ENCODE measurements at places on chromosomes 4 and X. TPM values are rescaled to one million over a fixed set of nuclear protein-coding genes. Genes with fewer than 3 reads are reported as not detected.

The COX7B2 gene
- total RNA-seq = not detected

The PABPC1L2B gene
- not detected for total RNA-seq

The NPY2R gene
- total RNA-seq = not detected

The TACR3 gene
- 1.1 TPM for total RNA-seq

The F11 gene
- total RNA-seq = not detected

GRCh38 chr4:134024251-134024650 lies 177.3 kb downstream of the PABPC4L start:
- no peak for DNase-seq
- no peak overlapping the region for H3K4me3 ChIP-seq
- no peaks in the 10 kb centered on the region for H3K36me3 ChIP-seq
- no peaks in the 10 kb centered on the region for H3K27me3 ChIP-seq
- no peak overlapping the region for H3K27ac ChIP-seq

- peaks cover 31% of the 10 kb centered on the region for H3K4me1 ChIP-seq
- H3K36me3 ChIP-seq = no peaks in the 10 kb centered on the region
- H3K4me3 ChIP-seq = no peak overlapping the region
- no peak overlapping the region for H3K27ac ChIP-seq
Observed at GRCh38 chr4:185718578-185719499, 93.2 kb downstream of the SORBS2 start.

- H3K4me1 ChIP-seq = no peaks in the 10 kb centered on the region
- DNase-seq = no peak
- no peak overlapping the region for H3K4me3 ChIP-seq
- no peak overlapping the region for H3K27ac ChIP-seq
- no peaks in the 10 kb centered on the region for H3K27me3 ChIP-seq
Observed at GRCh38 chrX:139795196-139795595, 87.2 kb upstream of the MCF2 start.

DNA sequence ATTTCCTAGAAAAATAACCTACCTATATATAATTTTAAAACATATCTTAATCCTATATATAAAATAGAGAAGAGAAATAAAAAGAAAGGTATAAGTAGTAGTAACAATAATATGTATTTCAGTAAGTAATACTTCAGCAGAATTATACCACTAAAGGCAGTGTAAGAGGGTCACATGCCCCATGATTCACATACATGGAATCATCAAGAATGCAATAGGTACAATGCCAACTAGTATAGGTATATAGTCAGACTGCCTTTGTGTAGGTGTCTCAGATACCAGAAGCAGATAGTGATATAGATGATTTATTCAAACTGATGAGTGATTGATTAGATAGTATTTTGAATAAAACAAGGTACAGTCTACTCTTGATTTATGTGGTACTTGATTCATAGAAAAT lies 9.4 kb downstream of the AIMP1 start:
- H3K36me3 ChIP-seq = peaks cover 8% of the 10 kb centered on the region
- H3K4me3 ChIP-seq = no peak overlapping the region
- H3K4me1 ChIP-seq = no peaks in the 10 kb centered on the region
- DNase-seq = no peak
- H3K27ac ChIP-seq = no peak overlapping the region
- H3K27me3 ChIP-seq = no peaks in the 10 kb centered on the region

DNA sequence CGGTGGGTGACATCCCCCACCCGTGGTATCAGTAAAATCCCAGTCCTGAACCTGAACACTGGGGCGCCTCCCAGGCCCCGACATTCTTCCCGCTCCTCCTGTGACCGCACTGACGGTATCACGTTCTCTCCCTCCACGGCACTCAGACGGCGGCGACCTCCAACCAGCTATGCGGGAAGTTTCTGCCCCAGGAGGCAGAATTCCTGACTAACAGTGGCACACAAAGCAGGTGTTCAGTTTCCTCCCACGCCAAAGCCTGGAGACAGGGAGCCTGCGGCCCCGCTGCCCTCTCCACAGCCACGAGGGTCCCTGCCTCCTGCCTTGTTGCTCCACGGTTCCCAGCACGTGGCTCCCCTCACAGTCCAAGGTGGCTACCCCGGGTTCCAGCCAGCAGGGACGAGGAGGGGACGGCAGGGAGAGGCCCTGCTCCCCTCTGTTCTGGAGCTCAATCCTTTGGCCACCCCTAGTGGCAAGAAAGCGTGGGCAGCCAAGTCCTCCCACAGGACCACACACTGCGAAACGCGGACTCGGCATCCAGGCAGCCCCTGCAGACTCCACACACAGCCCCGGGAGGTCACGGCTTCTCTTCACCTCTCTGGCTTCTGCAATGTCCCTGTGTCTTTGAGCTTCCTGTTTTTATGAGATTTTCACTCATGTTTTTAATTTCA lies 15.2 kb downstream of the CTBP1 start:
- H3K27me3 ChIP-seq = no peaks in the 10 kb centered on the region
- no peaks in the 10 kb centered on the region for H3K36me3 ChIP-seq
- H3K4me1 ChIP-seq = peaks cover 32% of the 10 kb centered on the region
- H3K27ac ChIP-seq = peak overlapping the region; percentile 62
- no peak for DNase-seq

- no peaks in the 10 kb centered on the region for H3K27me3 ChIP-seq
- peak overlapping the region; percentile 79 for H3K27ac ChIP-seq
- no peak overlapping the region for H3K4me3 ChIP-seq
- peaks cover 5% of the 10 kb centered on the region for H3K4me1 ChIP-seq
Observed at GRCh38 chr4:102319594-102319993, 25.7 kb downstream of the SLC39A8 start.

All from neural crest cell (in vitro differentiated cells).